SJCRH30 (cell line): ENCODE measurements at places on chromosomes 6 and 20. TPM values are rescaled to one million over a fixed set of nuclear protein-coding genes. Genes with fewer than 3 reads are reported as not detected.

- DNase-seq: no peak
Observed at GRCh38 chr6:96925290-96925687, 761 bp downstream of the KLHL32 start.

- no peak for DNase-seq
Observed at GRCh38 chr6:128167552-128167951, 266.7 kb upstream of the THEMIS start.

DNA sequence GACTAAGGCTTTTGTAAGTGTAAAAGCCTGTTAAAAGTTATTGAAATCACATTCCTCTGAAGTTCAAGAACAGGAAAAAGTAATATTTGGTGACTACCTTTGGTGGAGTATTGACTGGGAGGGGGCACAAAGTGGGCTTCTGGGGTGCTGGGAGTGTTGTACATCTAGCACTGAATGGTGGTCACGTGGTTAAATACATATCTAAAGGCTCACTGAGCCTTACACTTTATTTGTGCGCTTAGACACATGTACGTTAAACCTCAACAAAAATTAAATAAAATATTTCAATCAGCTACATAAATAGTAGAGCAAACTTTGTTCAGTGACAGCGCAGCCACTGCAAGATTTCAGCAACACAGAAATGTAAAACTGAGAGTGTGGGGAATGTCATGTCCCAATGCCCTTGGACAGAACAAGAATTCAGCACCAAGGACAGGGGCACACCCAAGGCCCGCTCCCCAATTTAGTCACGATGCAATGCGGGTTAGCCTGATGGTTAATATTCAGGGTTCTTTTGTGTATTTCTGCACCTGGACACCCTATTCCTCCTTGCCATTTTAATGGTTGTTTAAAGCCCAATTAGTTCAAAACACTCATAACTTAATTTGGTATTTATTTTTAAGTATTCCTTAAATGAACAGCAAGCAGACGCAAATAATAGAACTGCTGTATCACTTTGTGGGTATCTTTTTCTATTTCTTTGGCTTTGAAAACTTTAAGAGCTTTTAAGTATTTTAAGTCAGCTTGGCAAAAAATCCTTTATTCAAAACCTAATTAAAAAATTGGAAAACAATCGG, 37.4 kb downstream of the ANGPT4 start:
- DNase-seq: peak; percentile 80

DNA sequence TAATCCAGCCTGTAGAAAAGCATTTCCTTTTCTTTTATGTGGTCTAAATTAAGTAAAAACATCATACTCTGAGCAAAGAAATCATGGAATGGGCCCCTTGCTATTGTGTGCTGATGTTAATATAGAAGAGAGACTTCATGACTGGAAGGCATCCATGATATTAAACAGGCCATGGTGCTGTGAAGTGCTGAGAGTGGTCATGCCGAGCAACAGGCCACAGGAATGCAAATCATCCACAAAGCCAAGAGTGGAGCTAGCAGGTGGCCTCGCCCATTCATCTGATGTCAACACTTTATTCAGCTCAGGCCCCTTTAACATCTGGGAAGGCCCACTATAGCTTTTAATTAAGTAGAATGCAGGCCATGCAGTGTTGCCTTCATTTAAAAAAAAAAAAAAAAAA, 115.2 kb upstream of the HMGCLL1 start:
- peak; percentile 95 for DNase-seq

The CALHM5 gene
- total RNA-seq: 2.4 and 2.6 TPM in 2 replicates

DNA sequence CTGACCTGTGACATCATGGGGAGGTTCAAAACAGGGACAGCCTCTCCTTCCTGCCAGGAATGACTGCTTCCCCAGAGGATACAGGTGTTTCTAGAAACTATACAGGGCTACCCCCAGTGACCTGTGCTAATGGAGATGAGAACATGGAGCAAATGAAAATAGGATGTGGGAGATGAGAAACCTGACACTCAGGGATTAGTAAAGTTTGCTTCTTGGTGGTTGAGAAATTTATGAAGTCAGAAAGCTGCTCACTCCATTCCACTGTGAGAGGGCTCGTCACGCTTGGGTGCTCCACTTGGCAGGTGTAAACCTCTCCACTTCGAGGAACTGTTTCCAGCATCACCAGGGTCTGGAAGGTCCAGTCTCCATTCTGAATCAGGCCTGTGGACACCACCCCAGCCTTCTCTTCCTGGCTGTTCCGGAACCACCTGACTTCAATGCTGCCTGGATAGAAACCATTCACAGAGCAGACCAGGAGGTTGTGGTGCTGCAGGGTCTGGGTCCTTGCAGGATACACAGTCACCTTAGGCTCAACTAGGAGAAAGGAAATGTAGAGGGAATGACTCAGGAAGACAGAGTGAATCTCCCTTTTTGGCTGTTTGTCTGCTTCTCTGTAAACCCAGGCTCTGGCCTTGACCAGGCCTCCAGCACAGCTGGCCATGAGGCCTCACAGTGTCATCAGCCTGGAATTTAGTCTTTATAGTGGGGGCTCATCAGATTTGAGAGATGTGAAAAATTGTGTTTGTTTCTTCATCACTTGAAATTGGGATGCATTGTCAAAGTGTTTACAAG, 10.8 kb downstream of the HLA-DRB5 start:
- no peak for DNase-seq

The CAP2 gene
- total RNA-seq: 15.1 and 16.6 TPM in 2 replicates

GRCh38 chr6:155440398-155441111, 15.1 kb downstream of the NOX3 start:
- no peak for DNase-seq

The PDE7B gene
- total RNA-seq: 0.20 and 0.71 TPM in 2 replicates

DNA sequence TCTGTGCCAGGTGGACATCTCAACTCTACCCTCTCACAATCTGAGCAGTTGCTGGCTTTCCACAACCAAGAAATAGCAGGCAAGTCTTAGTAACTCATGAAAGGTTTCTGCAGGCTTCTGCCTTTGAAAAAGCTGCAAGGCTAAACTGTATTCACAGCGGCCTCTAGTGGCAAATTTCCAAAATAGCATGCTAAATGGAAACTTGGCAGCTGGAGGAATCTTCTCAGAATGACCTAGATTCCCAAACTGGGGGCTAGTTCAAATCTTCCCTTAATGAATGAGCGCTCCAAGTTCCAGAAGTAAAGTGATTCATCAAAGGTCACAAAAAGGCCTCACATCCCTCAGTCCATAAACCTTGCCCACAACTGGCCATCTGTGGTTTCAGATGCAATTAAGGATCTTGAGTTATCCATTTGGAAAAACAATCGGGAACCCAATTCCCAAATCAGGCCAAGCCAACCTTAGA, 11.9 kb upstream of the CPNE5 start:
- peak; percentile 47 for DNase-seq

The WTAP gene
- 183 and 196 TPM in 2 replicates for total RNA-seq
